Mucosa of descending colon (tissue), 3 donors: ENCODE measurements at places on chromosomes 1 and 21.

GRCh38 chr21:21019681-21020080 lies 21.5 kb downstream of the NCAM2 start:
- DNase-seq = no peak

DNA sequence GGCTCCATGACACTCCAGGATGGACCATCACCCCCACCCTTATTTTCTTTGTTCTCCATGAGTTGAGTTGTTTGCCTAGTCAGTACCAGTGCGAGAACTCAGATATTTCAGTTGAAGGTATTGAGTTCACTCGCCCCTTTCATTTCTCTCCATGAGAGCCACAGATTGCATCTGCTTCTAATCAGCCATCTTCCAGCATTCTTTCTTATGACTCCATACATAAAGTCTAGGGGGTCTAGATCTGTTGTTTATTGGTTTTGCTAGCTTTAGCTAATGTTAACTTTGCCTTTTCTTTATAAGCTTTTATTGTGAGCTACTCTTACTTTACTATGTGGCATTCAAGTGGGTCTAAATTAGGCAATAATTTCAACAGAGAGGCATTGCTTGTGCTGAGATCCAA lies 71.6 kb upstream of the PDC start:
- no peak for DNase-seq

DNA sequence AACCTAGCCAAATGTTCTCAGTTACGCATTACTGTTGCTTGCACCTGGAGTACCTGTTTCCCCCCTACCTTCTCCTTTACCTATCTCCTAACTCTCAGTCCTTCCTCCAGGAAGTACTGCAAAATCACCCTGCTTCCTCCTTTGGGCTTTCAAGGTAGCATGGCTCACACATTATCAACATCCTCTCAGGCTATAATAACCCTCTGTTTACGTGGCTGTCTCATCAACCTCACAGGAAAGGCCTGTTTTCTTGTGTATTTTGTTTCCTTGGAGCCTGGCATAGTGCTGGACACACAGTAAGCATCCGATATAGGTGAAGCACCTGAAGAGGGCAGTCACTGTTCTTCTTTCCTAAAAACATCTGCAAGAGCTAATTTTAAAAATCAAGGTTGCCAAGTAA lies 32.7 kb upstream of the ANGPTL7 start:
- DNase-seq = no peak

GRCh38 chr1:16175610-16176553 lies 20.0 kb upstream of the EPHA2 start:
- DNase-seq = peak; percentile 83

GRCh38 chr1:194821091-194821490 lies 1634.7 kb upstream of the B3GALT2 start:
- DNase-seq = no peak

GRCh38 chr1:157596384-157596783 lies 1.5 kb downstream of the FCRL4 start:
- DNase-seq = no peak

GRCh38 chr1:222987674-222988076 lies 155.4 kb downstream of the TLR5 start:
- DNase-seq = no peak

DNA sequence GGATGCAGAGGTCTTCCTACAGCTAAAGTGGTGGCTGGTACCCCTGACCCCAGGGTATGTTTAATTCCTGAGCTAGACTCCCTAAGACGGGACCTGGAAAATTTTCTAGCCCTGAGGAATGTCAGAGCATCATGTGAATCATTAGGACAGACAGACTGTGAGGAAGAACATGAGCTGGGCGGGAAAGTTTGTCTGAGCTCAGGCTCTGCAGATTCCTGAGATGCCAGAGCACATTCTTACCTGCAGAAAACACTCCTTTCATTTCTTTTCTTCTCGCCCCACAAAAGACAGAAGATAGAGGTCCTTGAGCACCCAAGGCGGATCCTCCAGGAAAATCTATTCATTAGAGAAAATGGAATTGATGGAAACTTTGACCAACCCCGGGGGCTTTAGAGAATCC lies 6.5 kb downstream of the CAPN2 start:
- no peak for DNase-seq

GRCh38 chr1:169899519-169900217 lies 6.0 kb upstream of the SCYL3 start:
- DNase-seq = no peak

GRCh38 chr1:3065797-3066196 lies 3.2 kb upstream of the PRDM16 start:
- DNase-seq = no peak

DNA sequence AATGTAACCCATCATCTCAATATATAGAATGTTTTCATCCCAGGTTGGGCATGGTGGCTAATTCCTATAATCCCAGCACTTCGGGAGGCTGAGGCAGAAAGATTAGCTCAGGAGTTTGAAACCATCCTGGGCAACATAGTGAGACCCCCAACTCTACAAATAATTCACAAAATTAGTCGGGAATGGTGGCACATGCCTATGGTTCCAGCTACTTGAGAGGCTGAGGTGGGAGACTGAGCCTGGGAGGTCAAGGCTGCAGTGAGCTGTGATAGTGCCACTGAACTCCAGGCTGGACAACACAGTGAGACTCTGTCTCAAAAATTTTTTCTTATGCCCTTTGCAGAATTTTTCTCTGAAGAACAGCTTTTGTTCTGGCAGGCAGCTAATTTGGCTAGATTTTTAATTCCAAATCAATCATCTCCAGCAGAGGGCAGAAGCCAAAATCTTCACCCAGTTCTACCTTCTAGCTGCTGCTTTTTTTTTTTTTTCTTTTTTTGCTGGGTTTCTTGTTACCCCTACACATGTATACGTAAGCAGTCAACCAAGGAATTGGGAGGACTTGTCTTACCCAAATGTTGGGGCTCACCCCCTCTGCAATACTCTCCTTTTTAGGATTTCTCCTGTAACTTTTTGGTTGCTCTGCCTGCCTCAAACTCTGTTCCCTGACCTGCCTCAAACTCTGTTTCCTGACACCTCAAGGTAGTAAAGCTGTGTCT lies 2.7 kb upstream of the RAD54L start:
- no peak for DNase-seq

DNA sequence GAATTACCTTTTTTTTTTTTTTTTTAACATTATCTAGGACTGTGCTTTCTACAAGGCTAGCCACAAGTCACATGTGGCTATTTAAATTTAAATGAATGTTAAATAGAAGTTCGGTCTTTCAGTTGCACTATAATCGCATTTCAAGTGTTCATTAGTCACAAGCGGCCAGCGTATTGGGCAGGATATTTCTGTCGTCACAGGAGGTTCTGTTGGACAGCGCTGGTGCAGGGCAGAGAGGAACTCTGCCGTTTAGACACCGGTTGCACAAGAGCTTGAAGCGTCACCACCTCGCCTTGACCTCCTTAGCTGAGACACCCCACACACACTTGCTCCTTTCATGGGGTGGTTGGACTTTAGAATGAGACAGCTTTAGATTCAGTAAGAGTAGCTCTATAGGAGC lies 64.1 kb downstream of the BACE2 start:
- DNase-seq = no peak

DNA sequence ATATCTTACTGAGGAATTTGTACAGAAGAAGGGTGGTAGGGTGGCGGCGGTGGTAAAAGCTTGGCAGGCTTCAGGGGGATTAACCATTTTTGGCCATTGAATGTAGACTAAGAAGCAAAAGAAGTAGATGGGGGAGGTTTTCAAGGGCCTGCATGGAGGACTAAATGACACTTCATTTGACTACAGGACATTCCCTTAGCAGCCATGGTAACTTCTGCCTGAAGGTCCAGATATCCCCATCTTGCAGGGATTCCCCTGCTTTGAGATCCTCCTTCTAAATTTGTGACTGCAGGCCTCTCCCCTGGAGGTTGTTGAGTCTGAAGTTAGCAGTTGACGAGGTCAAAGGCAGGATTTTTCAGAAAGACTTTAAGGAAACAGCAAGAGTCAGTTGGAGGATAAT lies 4.8 kb downstream of the VASH2 start:
- DNase-seq = no peak

- DNase-seq = no peak
Observed at GRCh38 chr1:10900251-10900651, 103.8 kb upstream of the CASZ1 start.

DNA sequence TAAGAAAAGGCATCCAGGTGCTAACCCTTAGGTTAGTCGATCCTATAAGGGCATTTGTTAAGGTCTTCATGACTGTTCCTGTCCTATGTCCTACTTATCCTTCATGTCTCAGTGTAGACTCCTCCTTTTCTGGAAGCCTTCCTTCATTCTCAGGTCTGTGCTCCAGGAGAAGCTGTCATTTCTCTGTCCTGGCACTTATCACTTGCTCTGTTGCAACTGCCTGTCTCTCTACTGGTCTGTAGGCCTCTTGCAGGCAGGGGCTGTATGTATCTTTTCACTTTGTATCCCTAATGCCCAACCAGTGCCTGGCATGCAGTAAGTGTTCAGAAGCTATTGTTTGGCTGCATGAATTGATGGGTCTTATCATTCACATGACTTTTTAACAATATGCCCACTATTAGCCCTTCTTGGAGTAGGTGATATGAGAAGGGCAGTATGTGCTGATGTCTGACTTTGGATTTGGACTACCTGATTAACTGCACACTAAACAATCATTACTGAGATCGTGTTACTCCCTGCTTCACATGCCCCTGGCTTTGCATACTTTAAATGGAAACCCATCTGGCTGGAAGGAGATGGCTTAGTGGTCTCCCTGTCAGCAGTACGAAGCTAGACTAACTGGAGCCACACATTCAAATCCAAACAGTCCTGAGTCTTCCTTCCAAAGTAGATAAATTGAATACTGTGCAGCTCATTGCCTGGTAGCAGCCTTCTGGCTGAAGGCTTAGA lies 88.8 kb downstream of the RGL1 start:
- no peak for DNase-seq

DNA sequence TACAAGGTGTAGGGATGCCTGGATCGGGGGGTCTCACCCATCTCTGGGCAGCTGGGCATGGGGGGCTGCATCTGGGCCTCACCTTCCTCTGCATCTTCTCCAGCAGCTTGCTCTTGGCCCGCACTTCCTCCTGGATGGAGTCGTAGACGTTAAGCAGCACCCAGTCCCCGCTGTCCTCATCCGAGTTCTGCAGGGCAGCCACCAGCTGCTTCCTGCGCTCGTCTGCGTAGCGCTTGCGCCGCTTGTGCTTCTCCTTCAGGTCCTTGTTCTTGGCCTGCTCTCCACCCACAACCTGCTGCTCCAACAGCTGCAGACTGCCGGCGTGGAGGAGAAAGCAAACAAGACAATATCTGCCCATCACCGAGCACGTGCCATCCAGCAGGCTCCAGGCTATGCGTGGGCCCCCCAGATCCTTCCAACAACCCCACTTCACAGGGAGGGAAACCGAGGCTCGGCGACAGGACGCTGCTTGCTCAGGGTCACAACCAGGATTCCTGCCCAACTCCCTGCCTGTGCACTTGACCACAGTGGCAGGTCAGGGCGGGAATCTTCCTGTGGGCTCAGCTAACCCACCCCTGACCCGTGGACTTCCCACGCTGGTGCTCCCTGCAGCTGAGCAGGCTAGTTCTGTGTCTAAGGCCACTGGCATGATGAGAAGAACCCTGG lies 21.5 kb upstream of the DDOST start:
- DNase-seq = no peak

- peak; percentile 93 for DNase-seq
Observed at GRCh38 chr1:151059109-151060006, at the start of gene CDC42SE1. CDC42SE1 (minus strand) TSS chr1:151059622; CDS start chr1:151055730, 3,892 bp downstream.

DNA sequence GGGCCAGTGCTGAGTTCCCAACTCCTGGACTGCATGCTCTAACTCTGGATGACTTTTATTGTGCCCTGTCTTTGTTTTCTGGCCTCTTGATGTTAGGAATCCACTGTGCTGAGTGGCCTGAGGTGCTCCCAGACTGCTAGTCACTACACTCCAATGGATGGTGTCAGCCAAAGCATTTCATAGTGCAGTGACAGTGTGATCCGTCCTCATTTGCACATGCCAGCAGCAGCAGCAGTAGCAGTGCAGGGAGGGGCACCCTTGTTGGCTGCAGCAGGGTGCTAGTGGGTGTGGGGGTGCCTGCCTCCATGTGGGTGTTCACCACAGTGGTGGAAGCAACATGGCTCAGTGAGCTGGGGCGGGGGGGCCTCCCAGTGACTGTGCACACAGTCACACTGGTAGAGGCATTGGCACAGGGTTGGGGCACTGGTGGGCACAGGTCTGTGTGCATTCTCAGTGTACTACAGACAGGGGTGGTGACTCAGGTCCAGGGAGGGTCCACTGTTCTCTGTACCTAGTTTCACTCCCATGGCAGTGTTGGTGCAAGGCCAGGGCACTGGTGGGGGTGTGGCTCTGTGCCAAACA lies 214.0 kb downstream of the ZC3H11B start:
- DNase-seq = no peak

DNA sequence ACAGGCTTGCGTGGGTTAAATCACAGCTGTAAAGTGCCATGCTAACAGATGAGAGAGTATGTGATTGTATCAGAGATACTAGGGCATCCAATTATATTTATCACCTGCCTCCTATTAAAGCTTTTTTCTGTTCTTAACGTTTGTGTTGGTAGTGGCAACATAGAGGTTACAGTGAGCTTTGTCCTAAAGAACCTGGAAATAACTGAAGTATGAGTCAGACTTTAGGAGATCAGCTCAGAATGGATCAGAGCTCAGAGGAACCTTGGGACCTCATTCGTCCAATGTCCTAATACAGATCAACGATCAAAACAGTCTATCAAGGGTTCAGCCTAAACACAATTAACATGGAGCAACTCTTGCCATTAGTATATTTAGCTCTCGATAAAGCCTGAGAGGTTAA lies 81.0 kb downstream of the RGS7 start:
- DNase-seq = no peak

- peak; percentile 16 for DNase-seq
Observed at GRCh38 chr1:20590306-20590777, 1.4 kb downstream of the CDA start.

- no peak for DNase-seq
Observed at GRCh38 chr1:58000821-58001220, 545.7 kb downstream of the OMA1 start.

GRCh38 chr1:63316984-63317816 lies 5.2 kb upstream of the FOXD3 start:
- DNase-seq = peak; percentile 82

- DNase-seq = peak; percentile 86
Observed at GRCh38 chr1:9110669-9111356, 18.1 kb downstream of the GPR157 start.
